ENCODE measurements at places on chromosomes 4 and X.

DNA sequence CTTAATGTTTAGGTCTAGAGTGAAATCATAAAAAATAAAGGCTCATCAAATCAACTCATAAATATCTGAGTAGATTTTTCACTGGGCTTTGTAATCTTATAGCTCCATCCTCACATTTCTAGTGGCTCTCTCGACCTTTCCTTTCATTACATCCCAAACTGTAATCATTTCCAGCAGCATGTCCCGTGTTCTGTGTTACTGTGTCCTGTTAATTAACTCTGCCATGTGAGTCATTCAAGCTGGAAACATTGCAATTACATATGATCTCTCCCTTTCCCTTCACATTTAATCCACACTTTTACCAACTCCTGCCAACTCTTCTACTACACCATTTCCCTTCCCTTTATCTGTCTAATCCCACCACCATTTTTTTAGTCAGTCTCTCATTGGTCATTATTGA lies 75.5 kb downstream of the UGT8 start:
- no peak for DNase-seq

DNA sequence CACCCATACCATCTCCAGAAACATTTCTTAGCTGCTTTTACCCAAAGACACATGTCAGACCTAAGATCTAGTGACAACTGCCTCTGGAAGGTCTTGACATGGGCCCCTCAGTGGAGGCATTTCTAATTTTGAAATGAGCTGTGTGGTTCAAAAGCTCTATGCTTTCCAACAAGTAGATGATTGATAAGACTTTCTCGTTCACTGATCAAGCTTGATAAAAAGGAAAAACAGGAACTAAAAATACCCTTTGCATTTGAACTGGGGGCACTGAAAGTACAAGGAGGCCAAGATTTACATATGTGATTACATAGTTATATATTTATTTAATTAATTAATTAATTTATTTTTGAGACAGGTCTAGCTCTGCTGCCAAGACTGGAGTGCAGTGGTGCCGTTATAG lies 61.3 kb upstream of the SCOC start:
- DNase-seq, result no peak

DNA sequence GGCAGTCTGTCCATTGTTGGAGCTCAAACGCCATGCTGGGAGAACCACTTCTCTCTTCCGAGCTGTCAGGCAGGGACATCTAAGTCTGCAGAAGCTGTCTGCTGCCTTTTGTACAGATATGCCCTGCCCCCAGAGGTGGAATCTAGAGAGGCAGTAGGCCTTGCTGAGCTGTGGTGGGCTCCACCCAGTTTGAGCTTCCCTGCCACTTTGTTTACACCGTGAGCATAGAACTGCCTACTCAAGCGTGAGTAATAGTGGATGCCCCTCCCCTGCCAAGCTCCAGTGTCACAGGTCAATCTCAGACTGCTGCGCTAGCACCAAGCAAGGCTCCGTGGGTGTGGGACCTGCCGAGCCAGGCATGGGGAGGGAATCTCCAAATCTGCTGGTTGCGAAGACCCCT lies 145.7 kb downstream of the VSIG4 start:
- no peak for DNase-seq

DNA sequence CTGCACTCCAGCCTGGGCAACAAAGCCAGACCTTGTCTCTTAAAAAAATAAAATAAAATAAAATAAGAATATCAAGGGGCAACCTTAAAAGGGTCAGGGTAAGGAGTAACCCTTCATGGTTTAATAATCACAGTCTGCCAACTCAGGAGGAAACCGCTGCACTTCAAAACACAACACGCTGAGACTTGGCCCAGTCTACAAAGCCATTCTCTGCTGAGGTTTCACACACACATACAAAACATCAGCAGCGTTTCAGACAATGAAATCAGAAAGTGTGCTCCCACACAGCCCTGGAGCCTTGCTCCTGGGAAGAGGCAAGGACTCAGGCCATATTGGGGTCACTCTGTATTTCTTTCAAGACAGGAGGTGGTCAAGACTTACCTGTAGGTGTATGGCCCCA lies 18.3 kb downstream of the SCARB2 start:
- DNase-seq, result no peak

DNA sequence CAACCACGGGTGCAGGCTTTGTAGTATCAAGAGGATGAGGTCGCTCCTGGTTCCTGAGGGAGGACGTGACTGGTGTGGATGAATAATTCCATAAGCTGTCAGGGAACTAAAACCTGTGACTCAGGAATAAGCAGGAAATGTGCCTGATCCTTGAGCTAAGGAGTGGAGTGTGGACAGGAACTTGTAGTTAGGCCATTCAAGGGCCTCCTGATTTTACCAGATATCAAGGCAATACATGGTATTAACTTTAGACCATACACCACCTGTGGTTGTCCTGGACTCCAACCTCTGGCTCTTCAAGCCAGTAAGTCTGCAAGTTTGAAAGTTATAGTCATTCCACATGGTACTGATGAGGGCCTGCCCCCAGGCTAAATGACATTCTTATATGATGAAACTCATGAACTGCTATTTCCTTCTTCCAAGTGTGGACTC lies 12.1 kb upstream of the ING2 start:
- DNase-seq, result no peak

DNA sequence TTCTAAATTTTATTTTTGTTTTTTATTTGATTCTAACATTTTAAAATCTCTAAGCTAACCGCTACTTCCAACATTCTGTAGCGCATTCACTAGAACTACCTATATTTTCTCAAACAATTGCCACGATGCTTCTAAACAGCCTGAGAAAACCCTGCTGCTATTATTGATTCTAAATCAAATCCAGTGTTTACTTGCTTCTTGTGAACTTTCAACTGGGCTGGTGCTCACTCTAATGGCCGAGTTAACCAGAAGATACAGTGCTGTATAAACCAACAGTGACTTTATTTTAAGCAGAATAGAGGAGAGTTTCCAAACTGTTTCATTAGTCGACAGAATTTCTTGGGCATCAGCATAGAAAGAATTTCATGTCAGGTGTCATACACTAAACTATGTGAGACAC lies 110.3 kb downstream of the DLG3 start:
- DNase-seq, result no peak

DNA sequence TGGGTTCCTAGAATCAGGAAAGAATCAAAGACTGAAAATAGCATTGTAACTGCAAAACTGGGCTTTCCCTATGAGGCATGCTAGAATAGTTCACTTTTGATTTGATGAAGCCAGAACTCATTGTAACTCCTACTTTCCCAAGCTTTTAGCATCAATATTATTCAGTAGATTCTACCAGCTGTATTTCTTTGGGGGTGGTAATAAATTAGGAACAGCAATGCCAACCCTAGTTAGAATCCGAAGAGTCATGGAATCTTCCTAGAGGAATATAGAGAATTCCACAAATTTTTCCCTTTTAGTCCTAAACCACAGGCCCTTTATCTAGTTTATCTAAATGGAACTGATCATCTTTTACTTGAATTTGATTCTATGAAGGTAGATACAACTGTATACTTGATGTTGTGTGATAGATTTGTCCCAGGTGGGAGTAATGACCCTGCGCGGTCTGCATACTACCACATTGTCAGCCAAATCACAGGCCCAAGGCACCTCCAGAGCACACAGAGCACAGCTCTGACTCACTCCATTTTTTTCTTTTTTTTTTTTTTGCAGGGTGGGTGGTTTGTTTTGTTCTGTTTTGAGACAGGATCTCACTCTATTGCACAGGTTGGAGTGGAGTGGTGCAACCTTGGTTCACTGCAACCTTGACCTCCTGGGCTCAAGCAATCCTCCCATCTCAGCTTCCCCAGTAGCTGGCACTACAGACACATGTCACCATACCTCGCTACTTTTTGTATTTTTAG lies 66.6 kb downstream of the EDNRA start:
- DNase-seq, result no peak

GRCh38 chr4:10421344-10422055 lies 35.7 kb downstream of the ZNF518B start:
- DNase-seq, result no peak

DNA sequence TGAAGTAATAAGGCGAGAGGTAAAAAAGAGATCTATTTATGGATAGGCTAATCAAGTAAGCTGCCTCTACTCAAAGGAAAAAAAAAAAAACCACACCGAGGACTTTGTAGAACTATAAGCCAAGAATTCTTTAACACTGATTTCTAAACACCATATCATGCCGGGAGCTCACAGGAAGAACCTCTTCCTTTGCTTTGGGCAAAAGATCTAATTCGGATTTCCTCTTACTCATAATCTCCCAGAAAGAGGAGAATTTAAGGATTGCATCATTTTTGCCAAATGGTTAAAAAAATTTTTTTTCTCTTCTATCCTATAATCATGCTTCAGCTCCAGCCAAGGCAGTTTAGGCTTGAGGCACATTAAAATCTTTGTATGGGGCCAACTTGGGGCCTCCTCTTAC lies 95.5 kb downstream of the ZNF827 start:
- DNase-seq, result no peak

GRCh38 chr4:86762649-86763048 lies 86.5 kb downstream of the SLC10A6 start:
- DNase-seq, result no peak

DNA sequence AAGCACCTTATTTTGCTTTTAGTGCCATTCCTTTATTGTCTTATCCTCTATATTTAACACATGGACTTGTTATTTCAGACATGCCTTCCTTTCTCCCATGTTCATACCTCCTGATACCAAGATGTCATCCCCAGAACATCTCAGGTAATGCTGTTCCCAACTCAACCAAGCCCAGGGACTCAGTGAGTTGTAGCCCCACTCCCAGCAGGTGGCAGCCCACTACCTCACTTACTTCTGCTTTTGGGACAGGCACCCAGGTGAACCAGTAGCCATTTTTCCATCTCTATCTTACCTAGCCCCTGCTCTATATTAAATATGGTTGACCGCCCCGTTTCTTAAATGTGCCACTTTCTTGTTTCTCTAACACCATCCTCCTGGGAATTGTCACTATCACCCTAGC lies 199.0 kb downstream of the DCHS2 start:
- no peak for DNase-seq

DNA sequence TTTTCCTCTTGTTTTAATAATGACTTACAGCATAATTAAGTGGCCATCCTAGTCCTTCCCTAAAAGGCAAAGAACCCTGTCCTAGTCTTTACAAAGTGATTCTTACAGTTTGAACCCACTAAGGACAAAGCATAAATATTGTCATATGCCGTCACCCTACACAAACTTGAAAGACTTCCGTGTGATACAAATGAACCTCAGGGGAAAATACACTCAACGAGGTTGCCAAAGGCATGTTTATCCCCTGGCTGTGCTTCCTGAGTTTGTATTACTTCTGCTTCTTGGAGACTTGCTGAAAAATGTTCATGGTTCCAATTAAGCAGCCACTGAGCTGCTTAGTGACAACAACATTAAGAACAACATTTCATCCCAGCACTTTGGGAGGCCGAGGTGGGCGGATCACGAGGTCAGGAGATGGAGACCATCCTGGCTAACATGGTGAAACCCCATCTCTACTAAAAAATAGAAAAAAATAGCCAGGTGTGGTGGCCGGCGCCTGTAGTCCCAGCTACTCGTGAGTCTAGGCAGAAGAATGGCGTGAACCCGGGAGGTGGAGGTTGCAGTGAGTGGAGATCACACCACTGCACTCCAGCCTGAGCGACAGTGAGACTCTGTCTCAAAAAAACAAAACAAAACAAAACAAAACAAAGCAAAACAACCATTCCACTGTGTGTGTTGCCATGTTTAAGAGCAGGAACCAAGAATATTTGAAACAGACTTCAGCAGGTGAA lies 16.2 kb downstream of the RASSF6 start:
- DNase-seq, result no peak

DNA sequence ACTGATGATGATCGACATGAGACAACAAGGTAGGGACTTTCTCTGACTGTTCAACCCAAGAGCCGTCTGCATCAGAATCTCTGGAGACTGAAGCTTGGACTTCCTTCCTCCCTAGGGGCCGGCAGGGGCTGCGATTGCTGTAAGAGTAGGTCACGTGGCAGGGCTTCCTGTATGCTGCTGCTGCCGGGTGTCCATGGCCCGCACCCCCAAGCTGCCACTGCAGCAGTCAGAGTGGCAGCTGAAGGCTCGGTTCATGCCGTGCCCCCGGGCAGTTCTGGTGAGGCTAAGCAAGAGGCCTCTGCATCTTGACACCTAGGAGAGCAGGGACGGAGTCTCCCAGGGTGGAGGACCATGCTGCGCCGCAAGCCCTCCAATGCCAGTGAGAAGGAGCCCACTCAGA lies at the start of gene SASH3:
Gene SASH3 (plus strand): TSS at position 203 of the 400 bp plus-strand sequence. CDS start 149 bp downstream, at position 352.
- DNase-seq, result no peak

- no peak for DNase-seq
Measured at GRCh38 chr4:162268911-162269310, 105.1 kb upstream of the FSTL5 start.

DNA sequence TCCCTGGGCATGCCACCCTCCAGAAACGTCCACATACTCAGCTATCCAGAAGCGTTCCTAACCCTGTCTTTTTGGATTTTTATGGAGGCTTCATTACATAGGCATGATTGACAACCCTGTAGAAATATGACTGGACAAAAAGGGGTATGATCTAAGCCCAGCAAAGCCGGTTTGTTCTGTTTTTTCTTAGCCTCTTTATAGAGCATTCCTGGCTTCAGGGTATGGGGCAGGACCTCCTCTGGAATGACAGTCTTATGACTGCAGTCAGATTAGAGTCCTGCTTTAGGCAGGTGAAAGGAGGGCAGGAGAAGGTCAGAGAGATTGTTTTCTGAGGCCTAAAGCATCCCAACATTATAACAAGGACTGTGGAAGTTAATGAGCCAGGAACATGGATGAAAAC lies 137.4 kb downstream of the DCLK2 start:
- no peak for DNase-seq

DNA sequence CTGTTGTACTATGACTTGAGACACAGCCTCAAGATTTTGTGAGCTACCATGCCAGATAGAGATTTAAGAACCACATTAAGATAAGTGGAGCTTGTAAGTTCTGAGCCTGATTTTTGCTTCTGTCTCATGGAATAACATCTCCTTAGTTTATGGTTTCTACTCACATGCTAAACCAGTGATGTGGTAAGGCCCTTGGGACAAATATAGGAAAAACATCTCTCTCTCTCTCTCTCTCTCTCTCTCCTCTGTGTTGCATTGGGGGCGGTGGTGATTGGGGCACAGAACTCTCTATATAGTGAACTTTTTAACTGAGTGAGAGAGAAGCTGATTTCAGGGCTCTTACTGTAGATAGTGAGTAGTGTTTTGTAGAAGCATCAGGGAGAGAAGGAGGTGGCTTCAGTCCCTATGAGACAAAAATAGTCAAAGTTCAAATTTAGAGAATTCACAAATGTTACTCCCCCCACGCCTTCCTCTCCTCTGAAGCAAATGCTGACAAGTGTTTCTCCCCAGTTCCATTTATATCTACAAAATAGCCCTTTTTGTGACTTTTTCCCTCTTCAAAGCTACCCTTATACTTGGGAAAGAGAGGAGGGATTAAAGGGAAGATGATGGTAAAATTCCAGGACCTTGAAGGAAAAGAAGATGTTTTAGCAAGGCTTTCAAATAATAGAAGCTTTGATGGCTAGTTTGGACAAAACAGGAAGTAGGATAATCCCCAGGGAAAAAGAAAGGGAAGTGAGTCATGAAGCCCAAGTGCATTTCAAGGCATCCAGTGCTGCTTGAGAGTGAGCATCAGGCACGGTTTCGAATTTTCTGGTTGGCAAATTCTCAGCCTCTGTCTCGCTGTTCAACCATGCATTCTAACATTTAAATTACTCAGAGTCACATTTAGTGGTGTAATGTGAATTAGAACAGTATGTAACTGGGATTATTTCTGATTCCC lies 134.3 kb upstream of the AP1S2 start:
- no peak for DNase-seq
